Panc1 (cell line): ENCODE measurements at places on chromosomes 6 and 20. TPM values are rescaled to one million over a fixed set of nuclear protein-coding genes. Genes with fewer than 3 reads are reported as not detected.

Gene SPATA25
- total RNA-seq, result 1.8 TPM

GRCh38 chr6:35435074-35435837, 16.9 kb upstream of the FANCE start:
- DNase-seq, result no peak

Gene TPBG
- total RNA-seq, result 84.1 TPM

DNA sequence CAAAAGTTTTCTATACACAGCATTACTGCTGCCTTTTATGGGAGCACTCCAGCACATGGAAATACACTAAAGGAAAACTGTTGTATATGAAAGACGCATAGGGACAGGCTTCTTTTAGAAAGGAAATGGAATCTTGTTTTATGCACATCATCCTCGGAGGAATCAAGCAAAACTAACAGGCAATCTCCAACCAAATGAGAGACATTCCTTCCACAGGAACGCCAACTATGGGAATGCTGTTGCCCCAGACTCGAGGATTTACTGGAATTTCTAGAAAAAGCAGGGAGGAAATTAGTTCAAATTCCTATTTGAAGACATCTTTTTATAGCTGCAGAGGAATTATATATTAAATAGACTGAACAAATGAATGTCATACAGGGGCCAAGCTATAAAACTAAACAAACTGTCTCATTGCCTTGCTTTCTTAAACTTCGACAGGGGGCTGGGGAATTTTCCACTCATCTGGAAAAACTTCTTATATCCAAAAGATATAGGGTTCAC, 52.2 kb downstream of the LYRM4 start:
- DNase-seq, result no peak

Gene GSTA2
- not detected for total RNA-seq

DNA sequence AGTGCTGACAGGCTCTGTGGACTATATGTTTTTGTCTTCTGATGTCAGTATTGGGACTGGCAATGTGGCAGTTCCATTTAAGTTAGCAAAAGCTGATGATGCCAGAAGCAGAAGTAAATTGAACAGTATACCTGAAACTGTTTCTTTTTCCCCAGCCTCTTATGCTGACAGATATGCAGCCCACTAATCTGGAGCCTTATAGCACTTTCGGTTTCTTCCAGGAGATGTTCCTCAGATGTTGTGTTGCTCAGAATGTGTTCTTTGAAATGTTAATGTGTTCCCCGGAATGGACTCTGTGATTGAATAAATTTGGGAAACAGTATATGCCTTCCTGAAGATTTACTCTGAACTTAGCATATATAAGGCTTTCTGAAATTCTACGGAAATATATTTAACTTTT, 80.7 kb upstream of the MRAP2 start:
- no peak for DNase-seq

- no peak for DNase-seq
Measured at GRCh38 chr6:79408256-79408974, 128.8 kb downstream of the LCA5 start.

DNA sequence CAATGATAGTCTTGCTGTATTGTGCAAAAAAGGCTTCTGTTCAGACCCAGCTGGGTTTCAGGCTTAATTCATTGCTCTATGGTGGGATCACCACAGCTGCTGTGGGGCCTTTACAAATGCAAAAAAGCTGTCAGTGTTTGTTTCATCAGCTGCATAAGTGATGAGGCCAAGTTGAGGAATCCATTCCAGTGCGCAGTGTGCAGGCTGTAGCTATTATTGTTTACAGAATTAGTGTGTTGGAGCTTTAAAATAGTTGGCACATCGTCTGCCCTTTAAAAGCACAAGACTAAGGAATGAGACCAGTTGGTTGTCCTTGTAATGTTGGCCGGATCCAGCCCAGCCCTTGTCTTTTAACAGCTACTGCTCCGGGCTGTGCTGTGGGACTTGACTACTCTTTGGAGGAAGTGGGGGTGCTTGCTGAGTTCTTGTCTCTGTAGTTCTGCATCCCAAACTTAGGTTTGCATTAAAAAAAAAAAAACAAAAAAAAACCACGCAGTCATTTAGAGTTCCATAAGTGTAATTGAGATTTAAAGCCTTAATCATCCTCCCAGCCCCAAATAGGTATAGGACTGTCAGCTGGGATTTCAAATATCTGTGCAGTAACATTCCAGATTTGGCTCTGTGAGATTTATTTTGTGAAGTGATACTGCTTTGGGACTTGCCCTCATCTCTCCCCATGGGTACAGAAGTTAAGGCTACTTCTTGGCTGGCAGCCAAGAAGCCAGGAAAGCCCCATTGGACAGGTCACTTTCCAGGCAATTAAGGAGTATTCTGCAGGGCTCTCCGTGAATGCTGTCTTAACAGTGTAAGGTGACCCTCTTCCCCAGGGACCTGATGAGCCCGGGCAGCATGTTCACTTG, 19.3 kb downstream of the JARID2 start:
- DNase-seq, result no peak

GRCh38 chr20:38806855-38807655, 1.6 kb downstream of the PPP1R16B start:
- DNase-seq, result no peak

DNA sequence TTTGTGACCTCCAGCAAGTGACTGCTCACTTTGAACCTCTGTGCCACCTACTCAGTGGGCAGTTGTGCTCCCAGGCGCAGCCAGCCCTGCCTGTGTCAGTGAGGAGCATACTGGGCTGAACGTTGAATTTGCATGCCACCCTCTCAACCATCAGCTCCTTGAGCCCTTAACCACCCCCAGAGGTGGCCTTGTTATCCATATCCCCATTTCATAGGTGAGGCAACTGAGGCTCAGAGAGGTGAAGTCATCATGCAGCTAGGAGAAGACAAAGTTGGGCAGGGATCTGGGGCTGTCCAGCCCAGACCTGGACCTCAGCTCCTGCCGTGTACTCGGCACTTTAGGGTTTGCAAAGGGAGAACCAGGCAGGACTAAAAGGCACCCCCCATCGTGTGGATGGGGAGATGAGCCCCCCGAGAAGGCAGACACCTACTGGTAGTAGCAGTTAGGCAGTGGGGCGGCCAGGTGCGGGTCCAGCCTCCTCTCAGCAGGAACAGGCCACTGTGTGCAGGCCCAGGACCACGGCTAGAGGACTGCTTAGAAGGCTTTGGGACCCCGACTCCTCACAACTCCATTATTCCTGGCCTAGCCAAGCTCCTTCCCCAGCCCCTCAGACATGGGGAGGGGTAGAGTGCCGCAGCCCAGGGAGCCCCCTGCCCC, 100.8 kb upstream of the MYL9 start:
- DNase-seq, result no peak

DNA sequence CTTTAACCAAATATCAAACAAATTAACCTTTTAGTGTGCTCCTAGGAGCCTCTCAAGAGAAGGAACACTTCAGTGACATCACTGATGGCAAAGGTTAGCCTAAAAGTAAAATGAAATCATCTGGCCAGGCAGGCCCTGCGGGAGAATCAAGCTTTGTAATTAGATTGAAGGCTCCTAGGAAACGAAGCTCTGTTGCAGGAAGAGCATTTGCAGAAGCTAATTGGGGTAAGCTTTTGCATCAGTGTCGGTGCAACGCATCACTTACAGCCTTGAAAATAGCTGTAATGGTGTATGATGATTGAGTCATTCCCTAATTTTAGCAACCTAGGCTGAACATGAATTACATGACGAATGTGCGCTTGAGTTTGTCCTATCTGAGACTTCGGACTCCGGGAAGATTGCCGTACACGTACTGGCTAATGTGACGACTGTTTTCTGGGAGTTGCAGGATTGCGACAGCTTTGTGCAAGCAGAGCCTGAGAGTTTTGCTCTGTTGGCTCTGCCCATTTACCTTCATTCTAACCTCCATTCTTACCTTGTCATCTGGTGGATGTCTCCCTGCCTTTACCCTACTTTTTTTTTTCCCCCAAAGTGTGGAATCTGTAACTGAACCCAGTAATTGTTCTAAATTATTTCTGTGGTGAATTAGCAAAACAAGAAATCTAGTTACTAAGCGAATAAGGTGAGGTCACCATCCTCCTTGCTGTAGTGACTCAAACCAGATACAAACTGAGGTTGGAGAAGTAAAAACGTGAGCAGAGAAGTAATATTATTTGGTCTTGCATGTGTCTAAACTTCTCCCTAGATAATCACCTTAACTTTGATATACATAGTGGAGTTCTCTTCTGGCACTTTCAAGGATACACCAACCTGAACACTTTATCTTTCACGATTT, 675.9 kb upstream of the CITED2 start:
- no peak for DNase-seq

GRCh38 chr6:147983581-147984366, 358.9 kb upstream of the SASH1 start:
- DNase-seq, result no peak

DNA sequence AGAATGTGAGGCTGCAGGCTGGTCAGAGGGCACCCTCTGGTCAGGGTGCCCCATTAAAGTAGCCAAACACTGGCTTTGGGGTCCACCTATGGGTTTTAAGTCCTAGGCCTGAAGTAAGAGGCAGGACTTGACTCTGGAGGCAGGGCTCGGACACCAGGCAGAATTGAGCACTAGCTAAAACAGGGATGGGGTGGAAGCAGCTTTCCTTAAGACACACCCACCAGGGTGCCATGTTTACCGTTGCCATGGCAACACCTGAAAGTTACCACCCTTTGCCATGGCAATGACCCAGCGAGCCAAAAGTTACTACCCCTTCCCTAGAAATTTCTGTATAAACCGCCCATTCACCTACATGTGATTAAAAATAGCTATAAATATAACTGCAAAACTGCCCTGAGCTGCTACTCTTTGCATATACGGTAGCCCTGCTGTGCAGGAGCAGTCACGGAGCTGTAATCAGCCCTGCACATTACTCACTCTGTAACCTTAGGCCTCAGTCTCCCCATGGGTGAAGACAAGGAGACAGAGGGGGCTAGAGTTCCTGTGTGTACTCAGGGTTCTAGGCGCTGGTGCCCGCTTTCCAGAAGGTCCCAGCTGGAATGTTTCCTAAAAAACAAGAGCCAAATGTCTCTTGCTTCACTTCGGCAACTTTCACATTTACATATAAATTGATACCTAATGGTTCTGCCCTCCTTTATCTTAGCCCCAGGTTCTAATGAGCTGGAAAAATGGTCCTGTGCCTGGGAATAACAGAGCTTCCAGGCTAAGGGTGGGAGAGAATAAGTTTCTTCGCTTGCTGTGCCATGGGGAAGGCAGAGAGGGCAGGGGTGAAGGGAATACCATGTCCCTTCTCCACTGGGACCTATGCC, 27.2 kb upstream of the SRSF6 start:
- no peak for DNase-seq

DNA sequence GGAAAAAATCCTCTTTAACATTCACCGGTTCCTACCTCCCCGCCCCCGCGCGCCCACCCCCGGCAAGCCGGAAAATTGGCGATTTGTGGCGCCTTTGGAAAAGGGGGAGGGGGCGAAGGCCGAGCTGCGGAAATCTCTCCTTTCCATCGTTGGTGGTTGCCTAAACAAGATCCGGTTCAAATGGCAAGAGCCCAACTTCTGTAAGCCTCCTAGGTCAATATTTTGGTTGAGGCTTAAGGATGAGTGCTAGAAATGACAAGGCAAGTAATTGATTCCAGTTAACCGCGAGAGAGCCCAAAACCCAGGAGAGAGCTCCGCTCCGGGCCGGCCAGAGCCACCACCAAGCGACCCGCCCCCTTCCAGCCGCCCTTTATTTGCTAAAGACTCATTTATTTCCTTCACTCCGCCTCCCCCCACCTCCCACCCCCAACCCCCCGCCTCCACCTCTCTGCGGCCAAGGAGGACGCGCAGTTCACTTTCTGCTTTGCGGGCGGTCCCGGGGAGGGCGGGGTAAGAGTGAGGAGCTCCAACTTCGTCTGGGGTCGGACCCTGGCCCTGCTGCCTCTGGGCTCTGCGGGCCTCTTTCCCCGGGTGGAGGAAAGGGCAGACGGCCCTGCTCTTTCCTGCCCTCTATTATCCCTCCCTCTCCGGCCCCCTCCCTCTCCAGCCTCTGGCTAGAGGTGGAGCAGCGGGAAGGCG, 838 bp upstream of the NKX2-2 start:
- DNase-seq, result no peak

- DNase-seq, result no peak
Measured at GRCh38 chr6:169868458-169868857, 117.0 kb downstream of the ERMARD start.

DNA sequence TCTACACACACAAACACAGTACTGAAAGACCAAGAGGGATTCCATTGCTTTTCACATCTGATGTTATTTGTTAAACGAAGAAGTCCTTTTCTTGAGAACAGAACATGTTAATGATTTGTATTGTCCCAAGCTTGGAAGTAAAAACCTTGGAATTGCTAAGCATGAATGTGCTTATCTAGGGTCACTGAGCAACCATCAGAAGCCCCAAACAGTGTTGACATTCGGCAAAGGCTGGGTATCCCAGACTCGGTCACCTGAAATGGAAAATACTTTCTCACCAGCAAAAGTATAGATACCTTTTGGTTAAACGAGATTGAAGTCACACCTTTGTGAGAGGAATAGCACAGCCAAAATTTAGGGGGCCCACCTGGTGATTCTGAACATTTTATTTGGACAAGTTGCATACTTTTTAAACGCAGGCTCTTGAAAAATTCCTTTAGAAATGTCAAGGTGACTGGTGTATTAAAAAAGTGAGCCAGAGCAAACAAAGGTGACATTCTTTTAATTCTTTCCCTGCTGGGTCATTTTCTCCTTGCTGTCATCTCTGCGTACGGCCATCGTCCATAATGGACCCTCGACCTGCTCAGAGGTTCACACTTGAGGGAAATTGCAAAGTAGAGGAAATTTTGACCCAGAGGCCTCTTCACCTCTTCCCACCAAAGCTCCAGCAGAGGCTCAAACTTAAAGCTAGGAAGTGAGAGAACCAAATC, 95.8 kb upstream of the FOXA2 start:
- DNase-seq, result no peak

- DNase-seq, result no peak
Measured at GRCh38 chr6:127026247-127026646, 92.2 kb upstream of the RSPO3 start.

DNA sequence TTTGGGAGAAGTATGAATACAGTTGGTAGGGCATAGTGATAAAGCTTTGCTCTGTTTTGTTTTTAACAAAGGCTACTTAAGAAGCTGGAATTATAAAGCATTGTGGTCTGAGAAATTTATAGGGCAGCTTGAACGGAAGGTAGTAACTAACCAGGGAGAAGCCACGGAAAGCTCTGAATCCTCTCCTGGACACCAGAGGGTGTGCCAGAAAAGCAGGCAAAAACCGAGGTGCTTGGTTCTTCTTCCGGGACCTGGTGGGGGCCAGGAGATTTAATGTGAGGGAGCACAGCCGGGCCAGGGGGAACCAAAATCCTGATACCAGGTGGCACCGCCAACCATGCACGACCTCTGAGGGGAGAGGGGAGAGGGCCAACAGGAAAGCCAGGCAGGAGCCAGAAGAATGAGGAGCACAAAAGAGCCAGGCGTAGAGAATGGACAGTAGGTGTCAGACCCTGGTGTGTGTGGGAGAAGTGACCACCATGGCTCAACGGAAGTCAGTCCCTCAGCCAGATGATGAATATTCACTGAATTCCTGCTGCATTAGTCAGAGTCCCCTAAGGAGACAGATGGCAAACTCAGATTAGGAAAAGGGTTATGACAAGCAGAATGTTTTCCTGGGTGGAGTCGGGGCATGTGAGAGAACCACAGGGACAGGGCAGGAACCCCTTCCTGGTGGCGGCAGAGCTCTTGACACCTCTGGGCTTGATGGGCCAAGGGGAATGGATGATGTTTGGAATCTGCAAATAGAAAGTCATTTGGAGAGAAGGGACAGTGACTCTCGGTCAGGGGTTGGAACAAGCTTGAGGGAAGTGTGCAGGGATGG, 262.3 kb downstream of the ZNF217 start:
- no peak for DNase-seq

- no peak for DNase-seq
Measured at GRCh38 chr6:29200767-29201662, 30.3 kb downstream of the OR2J2 start.

GRCh38 chr20:63363981-63364561, 2.9 kb upstream of the CHRNA4 start:
- DNase-seq, result no peak

- DNase-seq, result no peak
Measured at GRCh38 chr6:106069478-106069877, 16.7 kb upstream of the PRDM1 start.
